ENCODE measurements at places on chromosomes 2 and 18. TPM values are rescaled to one million over a fixed set of nuclear protein-coding genes. Genes with fewer than 3 reads are reported as not detected.
A peak's percentile ranks its signal among the peaks of the same experiment; 100 is the strongest.

Gene BOLL
- total RNA-seq, result not detected

Gene C1QL2
- not detected for total RNA-seq

Gene SKOR2
- 6.7 TPM for total RNA-seq

Gene FOXI3
- total RNA-seq, result 0.34 TPM

Gene RTP5
- not detected for total RNA-seq

Gene SAG
- total RNA-seq, result not detected

Gene STPG4
- total RNA-seq, result 1.3 TPM

- H3K27me3 ChIP-seq, result peaks cover 4% of the 10 kb centered on the region
- DNase-seq, result no peak
- no peak overlapping the region for H3K4me3 ChIP-seq
- H3K36me3 ChIP-seq, result no peaks in the 10 kb centered on the region
Observed at GRCh38 chr2:50879457-50879856, 152.5 kb downstream of the NRXN1 start.

- H3K4me1 ChIP-seq, result no peaks in the 10 kb centered on the region
- DNase-seq, result no peak
- no peak overlapping the region for H3K4me3 ChIP-seq
- no peaks in the 10 kb centered on the region for H3K27me3 ChIP-seq
Observed at GRCh38 chr18:74123200-74123599, 24.4 kb downstream of the FBXO15 start.

GRCh38 chr18:52747869-52748268, 407.9 kb downstream of the DCC start:
- no peaks in the 10 kb centered on the region for H3K27me3 ChIP-seq
- H3K27ac ChIP-seq, result no peak overlapping the region
- no peak for DNase-seq
- no peak overlapping the region for H3K4me3 ChIP-seq
- no peaks in the 10 kb centered on the region for H3K36me3 ChIP-seq

DNA sequence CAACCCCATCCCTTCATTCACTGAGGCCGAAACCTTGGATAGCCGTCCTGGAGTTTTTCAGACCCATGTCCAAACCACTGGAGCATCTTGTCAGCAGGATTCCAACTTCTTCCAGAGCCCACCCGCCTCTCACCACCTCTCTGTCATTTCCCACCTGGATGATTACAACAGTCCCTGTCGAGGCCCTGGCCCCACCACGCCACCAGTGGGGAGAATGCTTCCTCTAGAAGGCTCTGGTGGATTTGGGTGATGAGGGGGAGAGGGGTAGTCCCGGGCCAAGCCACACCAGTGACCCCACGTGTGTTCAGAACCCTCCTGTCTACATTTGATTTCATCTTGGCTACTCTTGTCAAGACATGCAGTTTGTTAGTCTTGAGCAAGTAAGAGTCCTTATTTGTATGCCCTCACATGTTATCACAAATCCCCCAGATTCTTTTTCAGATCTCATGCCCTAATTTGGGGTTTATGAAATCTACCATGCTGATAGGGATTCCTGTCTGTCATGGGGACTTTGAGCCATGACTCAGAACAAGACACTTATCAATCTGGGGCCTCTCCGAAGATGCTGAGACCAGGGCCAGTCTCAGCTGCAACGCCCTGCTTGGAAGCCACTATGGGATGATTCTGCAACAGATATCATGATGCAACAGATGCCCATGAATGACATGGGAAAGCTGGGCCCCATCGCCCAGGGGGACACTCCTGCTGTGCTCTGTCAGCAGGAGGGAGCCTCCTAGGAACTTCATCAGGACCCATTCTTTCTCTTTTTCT, 186.1 kb downstream of the ZFP36L2 start:
- no peak overlapping the region for H3K27ac ChIP-seq
- no peaks in the 10 kb centered on the region for H3K36me3 ChIP-seq
- DNase-seq, result no peak

- H3K27ac ChIP-seq, result no peak overlapping the region
- H3K4me3 ChIP-seq, result no peak overlapping the region
- H3K36me3 ChIP-seq, result no peaks in the 10 kb centered on the region
- H3K4me1 ChIP-seq, result peaks cover 4% of the 10 kb centered on the region
- no peak for DNase-seq
Observed at GRCh38 chr2:40439473-40439872, 12.4 kb downstream of the SLC8A1 start.

GRCh38 chr2:4745056-4745991, 946.9 kb upstream of the SOX11 start:
- H3K27ac ChIP-seq, result no peak overlapping the region
- H3K4me3 ChIP-seq, result no peak overlapping the region
- peaks cover 2% of the 10 kb centered on the region for H3K4me1 ChIP-seq
- H3K36me3 ChIP-seq, result peaks cover 8% of the 10 kb centered on the region
- no peak for DNase-seq
- H3K27me3 ChIP-seq, result peaks cover 2% of the 10 kb centered on the region

DNA sequence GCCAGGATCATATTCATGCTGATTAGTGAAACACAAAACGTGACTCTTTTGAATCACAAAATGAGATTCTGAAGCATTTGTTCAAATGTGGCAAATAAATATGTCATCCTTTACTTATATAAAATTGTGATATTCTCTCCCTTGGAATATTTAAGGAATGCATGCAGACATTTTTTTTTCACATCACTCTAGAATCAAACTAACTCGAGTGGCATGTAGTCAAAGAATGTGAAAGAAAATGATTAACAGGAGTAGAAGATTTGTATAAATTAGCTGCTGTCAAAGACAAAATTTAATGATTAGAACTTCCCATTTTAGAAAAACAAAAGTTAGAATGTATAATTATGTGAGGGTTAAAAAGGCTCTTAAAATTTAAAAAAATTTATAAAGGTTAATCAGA, 721.0 kb upstream of the FAM98A start:
- no peaks in the 10 kb centered on the region for H3K27me3 ChIP-seq
- H3K4me1 ChIP-seq, result no peaks in the 10 kb centered on the region
- no peak for DNase-seq

DNA sequence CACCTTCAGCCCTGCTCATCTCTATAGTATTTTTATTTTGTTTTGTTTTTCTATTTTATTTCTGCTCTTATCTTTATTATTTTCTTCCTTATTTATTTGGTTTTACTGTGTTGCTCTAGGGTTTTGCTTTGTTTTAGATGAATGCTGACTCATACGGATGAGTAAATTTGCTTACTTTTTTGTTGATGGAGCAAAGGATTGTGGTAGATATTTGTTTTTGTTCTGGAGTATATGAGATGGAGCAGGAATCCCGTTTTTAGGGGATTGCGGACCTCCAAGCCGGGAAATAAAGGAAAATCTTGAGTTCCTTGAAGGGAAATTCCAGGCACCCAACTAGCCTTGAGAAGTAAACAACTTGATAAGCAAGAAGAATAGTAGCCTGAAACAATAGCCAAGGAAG, 15.3 kb upstream of the COLEC12 start:
- DNase-seq, result no peak
- H3K27me3 ChIP-seq, result peaks cover 5% of the 10 kb centered on the region
- H3K36me3 ChIP-seq, result peaks cover 10% of the 10 kb centered on the region

DNA sequence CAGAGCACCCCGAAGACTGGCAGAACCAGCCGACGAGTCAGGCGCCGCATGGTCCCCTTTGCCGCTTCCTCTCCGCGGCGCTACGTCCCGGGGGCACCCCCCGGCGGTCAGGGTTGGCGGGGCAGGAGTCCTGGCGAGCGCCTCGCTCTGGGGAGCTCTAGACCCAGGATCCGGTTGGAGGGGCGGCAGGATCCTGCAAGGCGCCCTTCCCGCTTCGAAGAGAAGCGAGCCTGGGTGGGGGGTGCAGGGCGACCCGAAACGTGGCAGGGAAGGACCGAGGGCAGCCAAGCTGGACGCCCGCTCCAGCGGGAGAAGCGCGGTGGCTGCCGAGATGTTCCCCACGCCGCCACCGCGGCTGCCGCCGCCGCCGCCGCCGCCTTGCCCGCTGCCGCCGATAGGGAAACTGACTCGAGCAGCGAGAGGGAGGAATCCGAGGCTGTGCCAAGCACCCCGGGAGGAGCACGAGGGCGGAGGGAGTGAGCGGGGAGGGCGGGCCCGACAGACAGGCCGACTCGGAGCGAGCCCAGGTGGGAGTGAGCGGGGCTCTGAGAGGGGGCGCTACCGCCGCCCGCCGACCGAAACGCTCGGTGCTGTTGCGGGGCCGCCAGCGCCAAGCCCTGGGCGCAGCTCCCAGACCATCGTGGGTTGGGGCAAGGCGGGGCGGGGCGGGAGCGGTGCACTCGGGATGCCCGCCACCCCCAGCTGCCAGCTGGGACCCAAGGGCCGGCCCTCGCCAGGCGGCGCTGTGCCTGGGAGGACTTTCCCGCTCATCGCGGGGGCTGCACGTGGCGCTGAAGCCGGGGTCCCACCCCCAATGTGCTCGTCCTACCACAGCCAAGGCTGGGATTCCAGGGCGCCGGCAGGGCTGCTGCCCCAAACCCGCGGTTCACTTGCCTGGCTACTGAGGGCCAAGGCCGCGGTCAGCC, at the start of gene GALNT14:
GALNT14 (minus strand) TSS at position 404 of the 926 bp plus-strand sequence; CDS start at position 50, 354 bp downstream.
- H3K27ac ChIP-seq, result no peak within 1 kb of the TSS
- H3K27me3 ChIP-seq, result peaks cover 12% of the 10 kb centered on the region
- H3K4me1 ChIP-seq, result peaks cover 15% of the 10 kb centered on the region
- peak within 1 kb of the TSS; percentile 81 for H3K4me3 ChIP-seq

DNA sequence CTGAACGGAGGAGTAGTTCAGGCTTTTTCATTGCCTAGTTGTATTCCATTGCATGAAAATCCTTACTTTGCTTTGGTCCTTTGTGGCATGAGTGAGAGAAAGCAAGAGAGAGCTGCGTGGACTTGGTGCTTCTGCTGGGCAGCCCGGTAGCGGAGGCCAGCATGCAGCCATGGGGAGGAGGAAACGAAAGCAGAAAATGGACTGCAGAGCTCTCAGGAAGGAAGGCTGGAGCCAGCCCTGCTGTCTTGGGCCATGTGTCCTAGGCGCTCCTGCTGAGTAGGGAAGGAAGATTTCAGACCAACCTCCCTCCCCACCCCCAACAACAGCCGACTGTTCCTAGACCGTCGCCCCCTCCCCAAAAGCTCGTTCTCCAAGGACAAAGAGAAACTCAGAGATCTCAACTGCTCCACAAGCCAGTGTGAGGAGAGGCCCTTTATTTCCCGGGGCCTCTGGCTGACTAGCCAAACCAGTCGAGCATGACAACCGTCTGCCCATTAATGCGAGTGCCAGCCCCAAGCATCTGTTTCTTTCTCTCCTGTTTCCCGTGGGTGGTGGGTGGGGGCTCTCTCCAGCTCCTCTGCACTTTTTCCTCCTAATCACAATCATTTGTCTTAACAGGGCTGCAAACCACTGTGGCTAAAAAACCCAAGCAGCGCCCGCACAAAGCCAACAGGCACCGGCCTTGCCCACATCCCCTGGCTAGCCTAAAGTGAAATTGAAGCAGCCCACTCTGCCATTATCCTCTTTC, 66.8 kb upstream of the FZD7 start:
- H3K36me3 ChIP-seq, result peaks cover 4% of the 10 kb centered on the region
- DNase-seq, result no peak
- H3K4me1 ChIP-seq, result peaks cover 30% of the 10 kb centered on the region
- peak overlapping the region; percentile 79 for H3K27ac ChIP-seq
- H3K4me3 ChIP-seq, result peak overlapping the region; percentile 21
- peaks cover 12% of the 10 kb centered on the region for H3K27me3 ChIP-seq

- H3K4me3 ChIP-seq, result no peak overlapping the region
- no peak for DNase-seq
- peaks cover 5% of the 10 kb centered on the region for H3K27me3 ChIP-seq
Observed at GRCh38 chr18:23966909-23967308, 47.6 kb upstream of the TTC39C start.

- no peak for DNase-seq
- peaks cover 11% of the 10 kb centered on the region for H3K4me1 ChIP-seq
- H3K4me3 ChIP-seq, result no peak overlapping the region
- no peak overlapping the region for H3K27ac ChIP-seq
- H3K27me3 ChIP-seq, result no peaks in the 10 kb centered on the region
- no peaks in the 10 kb centered on the region for H3K36me3 ChIP-seq
Observed at GRCh38 chr2:225582355-225583116, 183.0 kb downstream of the NYAP2 start.

- H3K4me3 ChIP-seq, result no peak overlapping the region
- no peaks in the 10 kb centered on the region for H3K36me3 ChIP-seq
- no peak for DNase-seq
Observed at GRCh38 chr2:221347471-221347870, 224.6 kb downstream of the EPHA4 start.

Measured in glutamatergic neuron (in vitro differentiated cells).